Smooth muscle cell of the brain vasculature (primary cell): ENCODE measurements at places on chromosomes 4 and X.

DNA sequence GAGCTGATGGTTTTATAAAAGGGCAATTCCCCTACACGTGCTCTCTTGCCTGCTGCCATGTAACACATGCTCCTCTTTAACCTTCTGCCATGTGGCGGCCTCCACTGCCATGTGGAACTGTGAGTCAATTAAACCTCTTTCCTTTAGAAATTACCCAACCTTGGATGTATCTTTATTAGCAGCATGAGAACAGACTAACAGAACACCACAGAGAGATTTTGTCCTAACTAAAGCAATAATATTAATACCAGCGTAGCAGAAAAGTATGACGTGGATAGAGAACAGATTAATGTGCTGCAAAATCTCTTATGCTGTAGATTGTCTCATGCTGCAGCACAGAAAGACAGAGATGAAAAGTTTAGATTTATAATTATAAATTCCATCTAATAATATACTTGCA lies 23.1 kb downstream of the AIMP1 start:
- no peak for DNase-seq

- no peak for DNase-seq
These were observed 213.4 kb downstream of the MAML3 start for GRCh38 chr4:139940600-139940999.

GRCh38 chrX:16718824-16719333 lies 533 bp upstream of the SYAP1 start:
- DNase-seq = no peak

DNA sequence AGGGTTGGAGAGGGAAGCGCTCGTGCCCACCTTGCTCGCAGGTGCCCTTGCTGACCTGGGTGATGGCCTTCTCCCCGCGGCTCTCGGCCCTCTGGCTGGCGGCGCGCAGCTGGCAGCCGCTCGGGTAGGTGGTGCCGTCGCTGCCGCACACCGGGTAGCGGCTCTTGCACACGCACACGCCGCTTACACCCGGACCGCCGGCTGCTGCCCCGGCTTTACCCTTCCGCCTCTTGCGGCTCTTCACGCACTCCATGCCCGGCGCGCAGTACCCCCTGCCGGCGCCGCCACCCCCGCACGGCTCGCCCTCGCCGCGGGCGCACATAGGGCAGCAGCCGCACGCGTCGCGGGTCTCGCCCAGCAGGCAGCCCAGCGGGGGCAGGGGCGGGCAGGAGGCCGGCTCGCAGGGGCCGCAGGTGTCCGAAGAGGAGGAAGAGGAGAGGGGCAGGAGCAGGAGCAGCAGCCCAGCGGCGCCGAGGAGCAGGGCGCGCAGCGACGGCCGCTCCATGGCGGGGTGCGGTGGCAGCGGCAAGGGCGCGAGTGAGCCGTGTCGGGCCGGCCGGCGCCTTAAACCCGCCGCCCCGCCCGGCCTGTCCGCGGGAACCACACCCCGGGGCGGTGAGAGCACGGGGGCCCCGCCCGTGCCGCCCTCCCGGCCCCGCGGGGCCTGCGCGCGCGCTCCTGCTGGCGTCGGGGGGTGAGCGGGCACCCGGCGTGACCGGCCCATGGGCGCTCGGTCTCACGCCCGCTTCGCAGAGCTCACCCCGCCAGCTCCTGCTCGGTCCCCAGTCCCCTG lies at the start of gene IGFBP7:
Gene IGFBP7 (minus strand): TSS at position 539 of the 793 bp plus-strand sequence. CDS start 34 bp downstream, at position 505.
- no peak for DNase-seq

- DNase-seq = no peak
These were observed 20.1 kb upstream of the SMIM14 start for GRCh38 chr4:39658756-39659155.

DNA sequence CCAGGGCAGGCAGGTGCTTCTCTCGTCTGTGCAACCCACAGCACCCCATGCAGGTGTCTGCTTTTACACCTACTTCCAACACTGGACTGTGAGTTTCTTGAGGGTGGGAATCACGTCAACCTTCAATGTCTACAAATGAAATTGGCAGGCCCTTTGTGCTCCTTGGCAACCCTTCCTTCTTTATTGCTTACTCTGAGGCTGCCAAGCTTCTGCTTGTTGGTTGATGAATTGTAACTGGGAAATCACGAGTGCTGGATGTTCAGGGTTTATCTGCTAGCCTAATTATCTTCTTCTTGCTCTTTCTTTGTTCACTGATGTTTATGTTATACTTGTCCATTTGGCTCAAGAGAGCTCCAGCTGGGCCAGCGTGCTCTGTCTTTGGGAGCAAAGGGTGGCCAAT lies 2.5 kb upstream of the DGAT2L6 start:
- DNase-seq = no peak

- peak; percentile 33 for DNase-seq
These were observed at the start of gene BMPR1B for GRCh38 chr4:94757192-94758140. BMPR1B (plus strand) TSS chr4:94757955; CDS start chr4:95104425, 346,470 bp downstream.
